ENCODE measurements at places on chromosomes 7 and 10. TPM values are rescaled to one million over a fixed set of nuclear protein-coding genes. Genes with fewer than 3 reads are reported as not detected.

CRYGN gene
- not detected for polyA plus RNA-seq

CAPZA2 gene
- polyA plus RNA-seq = 172 TPM

PRRT4 gene
- 0.21 TPM for polyA plus RNA-seq

ACTR3C gene
- polyA plus RNA-seq = 5.2 TPM

C10orf105 gene
- not detected for polyA plus RNA-seq

SPDYE5 gene
- polyA plus RNA-seq = 0.24 TPM

ZNF117 gene
- polyA plus RNA-seq = 2.4 TPM
